SJCRH30 (cell line): ENCODE measurements at places on chromosomes 1 and 21.

DNA sequence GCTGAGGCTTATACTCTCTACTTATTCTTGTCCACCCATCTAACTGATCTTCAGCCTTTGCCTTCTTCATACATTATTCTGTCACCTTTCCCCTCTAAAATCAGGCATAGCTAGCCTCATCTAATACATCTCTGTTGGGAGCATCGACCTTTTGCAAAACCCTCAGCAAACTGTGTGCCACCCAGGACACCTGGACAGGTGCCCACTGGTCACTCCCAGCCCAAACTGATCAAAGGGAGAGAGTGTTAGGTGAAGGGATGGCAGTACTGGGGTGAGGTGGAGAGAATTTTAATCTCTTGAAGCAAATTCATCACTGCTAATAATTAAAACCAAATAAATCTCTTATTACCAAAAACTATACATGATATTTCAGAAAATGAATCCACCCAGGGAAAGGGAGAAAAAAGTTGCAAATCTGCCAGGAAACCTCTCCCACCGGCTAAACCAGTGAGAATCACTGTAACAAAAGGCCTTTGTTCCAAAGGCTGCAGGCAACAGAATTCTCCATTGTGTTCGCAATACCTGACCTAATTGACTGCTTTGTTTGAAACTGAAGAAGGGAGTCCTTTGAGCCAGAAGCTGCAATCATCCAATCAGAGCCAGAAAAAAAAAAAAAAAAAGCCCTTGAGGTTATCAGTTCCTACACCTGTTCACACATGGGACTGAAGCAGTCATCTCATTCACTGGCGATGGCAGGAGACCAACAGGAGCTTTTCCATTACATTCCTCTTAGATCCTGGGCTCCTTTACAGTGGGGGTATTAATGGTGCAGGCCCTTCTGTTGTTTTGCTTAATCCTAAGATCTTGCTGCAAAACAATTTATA, 172.6 kb downstream of the APP start:
- peak; percentile 98 for DNase-seq

DNA sequence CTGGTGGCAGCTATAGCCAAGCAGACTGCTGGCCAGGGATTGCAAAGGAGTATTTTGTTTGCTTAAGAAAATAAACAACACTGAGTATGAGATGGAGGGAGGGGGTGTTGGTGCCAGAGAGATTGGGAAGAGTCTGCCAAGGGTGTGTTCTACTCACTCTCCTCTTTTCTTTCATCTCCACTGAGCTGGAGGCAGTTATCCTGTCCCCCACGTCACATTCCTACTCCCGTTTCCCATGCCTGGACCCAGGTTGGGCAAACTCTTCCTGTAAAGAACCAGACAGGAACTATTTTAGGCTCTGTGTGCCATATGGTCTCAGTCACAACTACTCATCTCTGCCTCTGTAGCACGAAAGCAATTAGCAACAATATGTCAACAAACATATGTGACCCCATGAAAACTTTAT, 1.4 kb upstream of the IL24 start:
- DNase-seq: no peak

DNA sequence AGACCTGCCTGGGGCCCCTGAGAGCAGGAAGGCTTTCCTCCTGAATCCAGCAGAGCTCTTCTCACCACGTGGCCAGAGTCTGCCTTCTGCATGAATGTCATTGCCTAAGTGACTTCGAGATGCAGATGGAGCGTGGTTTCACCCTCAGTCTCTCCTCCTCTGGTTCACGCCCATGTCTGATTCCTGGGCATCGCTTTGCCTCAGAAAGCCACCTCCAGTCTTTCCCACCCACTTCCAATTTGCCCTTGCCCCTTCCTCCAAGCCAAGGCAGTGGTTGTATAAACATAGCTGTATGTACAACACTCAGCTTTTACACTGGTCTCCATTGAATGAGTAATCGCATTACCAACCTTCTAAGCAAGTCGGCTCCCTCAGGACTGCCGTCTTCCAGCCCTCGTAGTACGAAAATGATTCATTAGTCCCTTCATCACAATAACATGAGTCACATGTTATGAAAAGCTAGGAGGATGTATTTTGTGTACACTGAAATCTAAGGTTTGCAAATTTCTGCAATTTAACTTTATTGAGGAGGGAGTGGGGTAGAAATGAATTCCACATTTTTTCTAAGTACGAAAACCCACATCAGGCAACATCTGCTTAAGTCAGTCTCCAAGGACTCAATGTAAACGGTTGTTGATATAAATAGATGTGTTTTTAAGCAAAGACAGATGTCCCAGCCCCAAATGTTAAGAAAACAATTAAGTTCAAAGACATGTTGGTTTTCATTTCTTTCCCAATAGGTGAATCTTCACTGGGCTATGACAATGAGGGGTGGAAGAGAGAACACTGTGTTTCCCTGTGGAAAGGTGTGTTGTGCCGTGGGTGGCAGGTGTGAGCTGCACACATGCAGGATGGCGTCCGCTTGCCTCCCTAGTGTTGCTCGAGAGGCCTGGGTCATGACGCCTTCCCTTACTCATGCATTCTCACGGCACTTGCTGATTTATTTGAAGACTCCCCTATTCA, 32.3 kb upstream of the ETS2 start:
- peak; percentile 43 for DNase-seq

GRCh38 chr1:1924386-1924785, 5.3 kb upstream of the TMEM52 start:
- no peak for DNase-seq

DNA sequence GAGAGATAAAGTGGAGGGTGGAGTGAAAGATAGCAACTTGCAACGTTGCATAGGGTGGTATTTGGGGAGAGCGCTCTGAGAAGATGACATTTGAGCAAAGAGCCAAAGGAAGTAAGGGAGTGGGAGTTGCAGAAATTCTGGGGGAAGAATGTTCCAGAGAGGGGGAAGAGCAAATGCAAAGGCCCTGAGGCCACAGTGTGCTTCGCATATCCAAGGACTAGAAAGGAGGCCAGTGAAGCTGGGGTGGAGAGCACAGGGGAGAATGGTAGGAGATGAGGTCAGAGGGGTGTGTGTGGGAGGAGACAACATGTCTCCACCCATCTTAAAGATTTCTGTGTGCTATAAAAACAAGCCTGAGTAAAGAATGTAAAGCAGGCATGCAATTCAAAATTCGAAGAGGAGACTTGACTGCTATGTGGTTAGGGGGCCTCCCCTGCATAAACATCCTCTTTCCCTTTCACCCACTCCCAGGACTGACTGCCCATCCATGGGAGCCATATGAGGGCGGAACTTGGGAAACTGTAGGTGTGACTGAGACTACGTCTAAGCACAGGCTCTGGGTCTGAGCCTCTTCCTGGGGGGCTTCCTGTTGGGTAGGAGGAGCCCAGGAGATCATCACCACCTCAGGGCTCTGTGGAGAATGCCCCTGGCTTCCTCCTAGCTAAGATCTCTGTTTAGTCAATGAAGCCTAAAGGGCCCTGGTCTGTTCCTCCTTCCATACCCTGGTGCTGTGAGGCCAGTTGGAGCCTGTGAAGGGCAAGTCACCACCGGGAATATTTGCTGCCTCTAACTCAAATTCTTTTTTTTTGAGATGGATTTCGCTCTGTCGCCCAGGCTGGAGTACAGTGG, 2.9 kb upstream of the CLIC4 start:
- DNase-seq: peak; percentile 57

DNA sequence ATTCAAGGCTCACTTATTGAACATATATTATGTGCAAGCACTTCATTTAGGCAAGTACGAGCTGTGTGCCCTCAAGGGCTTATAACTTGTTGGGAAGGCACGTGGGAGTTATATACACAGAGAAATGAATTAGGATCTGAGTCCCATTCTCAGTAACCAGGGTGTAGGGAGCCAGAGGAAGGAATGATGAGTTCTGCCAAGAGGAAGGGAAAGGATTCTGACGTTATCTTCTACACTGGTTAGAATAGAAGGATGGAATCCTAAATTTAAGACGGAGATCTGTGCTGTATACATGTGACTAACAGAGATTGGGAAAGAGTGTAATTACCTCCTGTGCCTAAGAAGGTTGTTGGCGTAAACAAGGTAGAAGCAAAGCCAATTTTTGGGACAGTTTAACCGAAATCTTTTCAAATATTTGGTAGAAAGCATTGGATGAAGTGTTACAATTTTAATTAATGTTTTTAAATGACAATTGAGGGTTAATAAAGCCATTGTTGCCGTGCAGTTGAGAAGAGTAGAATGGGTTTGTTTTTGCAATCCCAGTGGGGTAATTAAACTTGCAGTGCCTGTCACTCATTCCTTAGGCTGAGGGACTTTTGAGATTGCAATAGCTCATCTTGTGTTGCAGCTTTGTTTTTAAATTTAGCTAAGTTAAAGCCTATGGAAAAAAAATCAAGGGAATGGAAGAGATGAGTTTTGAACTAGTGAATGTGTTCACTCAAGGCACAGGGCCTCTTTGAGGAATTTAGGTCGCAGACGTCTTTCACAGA, 177.2 kb downstream of the NFIA start:
- no peak for DNase-seq

DNA sequence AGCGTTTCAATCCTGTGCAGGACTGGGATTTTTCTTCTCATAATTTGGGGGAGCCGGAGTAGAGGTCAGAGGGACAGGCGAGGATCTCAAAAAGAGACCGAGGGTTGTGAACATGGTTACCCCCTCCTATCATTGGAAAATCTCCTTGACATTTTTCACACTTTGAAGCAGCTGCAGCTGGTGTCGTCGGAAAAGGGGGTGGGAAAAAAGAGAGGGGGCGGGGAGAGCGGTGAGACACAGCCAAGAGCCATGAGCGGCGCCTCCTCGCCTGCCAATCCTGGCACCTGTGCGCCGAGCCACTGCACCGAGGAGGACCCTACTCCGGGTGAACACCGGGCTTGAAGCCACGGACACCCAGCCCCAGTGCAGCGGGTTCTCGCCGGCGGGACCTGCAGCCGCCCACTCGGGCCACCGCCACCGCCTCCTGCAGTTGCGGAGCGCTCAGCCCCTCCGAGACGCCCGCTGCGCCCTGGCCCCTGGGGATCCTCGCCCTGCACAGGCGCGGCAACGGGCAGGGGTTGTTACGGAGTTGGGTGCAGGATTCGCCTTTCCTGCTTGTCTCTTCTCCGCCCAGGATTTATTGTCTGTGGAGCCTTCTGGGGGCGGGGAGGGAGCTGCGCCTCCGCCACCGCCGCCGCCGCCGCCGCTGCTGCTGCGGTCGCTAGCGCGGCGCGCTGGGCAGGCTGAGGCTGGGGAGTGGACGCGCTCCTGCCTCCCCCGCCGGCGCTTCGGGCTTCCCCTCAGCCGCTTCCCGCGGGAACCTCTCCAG, at the start of gene LRRC7:
TSS of gene LRRC7 (plus strand) at position 271 of the 769 bp plus-strand sequence. CDS start 718 bp downstream, outside the sequence.
- DNase-seq: peak; percentile 7

GRCh38 chr1:27011058-27011764, 1.4 kb downstream of the TENT5B start:
- DNase-seq: no peak
